ENCODE measurements at places on chromosomes 2 and 18.

DNA sequence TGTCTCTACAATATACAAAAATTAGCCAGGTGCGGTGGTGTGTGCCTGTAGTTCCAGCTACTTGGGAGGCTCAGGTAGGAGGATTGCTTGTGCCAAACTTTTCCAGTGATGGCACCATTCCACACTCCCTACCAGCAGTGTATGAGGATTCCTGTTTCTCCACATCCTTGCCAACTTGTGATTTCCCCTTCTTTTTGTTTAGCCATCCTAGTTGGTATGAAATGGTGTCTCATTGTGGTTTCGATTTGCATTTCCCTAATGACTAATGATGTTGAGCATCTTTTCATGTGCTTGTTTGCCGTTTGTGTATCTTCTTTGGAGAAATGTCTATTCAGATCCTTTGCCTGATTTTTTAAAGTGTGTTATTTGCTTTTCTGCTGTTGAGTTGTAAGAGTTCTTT, 41.0 kb downstream of the EPB41L5 start:
- no peak for DNase-seq

DNA sequence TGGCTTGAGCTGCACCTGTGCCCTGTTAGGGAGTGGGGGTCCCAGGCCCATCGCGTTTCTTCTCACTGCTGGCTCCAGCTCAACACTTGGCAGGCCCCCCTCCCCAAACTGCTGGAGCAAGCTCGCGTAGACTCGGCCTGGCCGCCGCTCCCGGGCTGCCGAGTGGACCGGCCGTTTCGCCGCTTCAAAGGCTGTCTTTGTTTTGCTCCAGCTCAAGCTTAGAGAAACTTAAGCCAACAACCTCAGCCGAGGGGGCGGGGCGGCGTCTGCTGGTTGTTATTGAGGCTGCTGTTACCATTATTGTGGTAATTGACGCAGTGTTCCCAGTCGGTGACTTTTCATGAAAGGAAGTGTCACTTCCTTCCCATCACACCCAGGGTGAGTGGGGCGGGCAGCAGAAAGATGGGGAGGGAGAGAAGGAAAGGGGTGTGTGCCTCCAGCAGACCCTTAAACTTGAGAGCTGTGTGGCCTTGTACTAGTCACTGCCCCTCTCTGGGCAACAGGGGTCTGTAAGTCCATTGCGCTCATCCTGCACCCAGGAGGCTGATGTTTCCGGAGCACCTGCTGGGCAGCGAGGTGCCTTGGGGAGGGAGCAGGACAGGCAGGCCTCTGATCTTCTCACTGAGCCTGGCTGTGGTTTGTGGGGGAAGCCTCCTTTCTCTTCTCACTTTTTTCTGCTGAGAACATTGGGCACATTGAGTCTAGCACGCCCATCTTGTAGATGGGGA, 2.1 kb downstream of the ARID5A start:
- peak; percentile 89 for DNase-seq

GRCh38 chr2:200466425-200467418, 43.1 kb downstream of the KCTD18 start:
- no peak for DNase-seq

DNA sequence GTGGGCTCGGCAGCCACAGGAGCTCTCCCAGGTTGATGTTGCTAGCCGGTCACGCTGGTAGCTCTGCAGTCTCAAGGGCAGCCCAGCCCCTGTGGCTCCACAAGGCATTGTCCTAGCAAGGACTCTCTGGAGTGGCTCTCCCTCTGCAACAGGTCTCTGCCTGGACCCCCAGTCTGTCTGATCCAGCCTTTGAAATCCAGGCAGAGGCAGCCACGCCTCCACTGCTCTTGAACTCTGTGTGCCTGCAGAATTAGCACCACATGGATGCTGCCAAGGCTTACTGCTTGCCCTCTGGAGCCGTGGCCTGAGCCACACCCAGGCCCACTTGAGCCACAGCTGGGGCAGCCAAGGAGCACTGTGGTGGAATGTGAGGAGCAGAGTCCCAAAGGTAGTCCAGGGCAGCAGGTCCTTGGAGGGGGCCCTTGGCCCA, 43.0 kb upstream of the FAHD2A start:
- no peak for DNase-seq

GRCh38 chr2:25310709-25310964, 31.1 kb downstream of the DNMT3A start:
- no peak for DNase-seq

- no peak for DNase-seq
Measured at GRCh38 chr2:232781765-232782164, 5.4 kb upstream of the KCNJ13 start.

All from activated naive CD8-positive, alpha-beta T cell treated with anti-CD3 and anti-CD28 coated beads, Interleukin-2, amount 10 ng/mL, durations not matched to agents 7 days and 5 days (primary cell).